WERI-Rb-1 (cell line): ENCODE measurements at places on chromosomes 12 and 14.

GRCh38 chr12:64691795-64692583, 67.2 kb downstream of the GNS start:
- DNase-seq: no peak

- DNase-seq: no peak
Measured at GRCh38 chr12:47885566-47885965, 19.2 kb downstream of the VDR start.

DNA sequence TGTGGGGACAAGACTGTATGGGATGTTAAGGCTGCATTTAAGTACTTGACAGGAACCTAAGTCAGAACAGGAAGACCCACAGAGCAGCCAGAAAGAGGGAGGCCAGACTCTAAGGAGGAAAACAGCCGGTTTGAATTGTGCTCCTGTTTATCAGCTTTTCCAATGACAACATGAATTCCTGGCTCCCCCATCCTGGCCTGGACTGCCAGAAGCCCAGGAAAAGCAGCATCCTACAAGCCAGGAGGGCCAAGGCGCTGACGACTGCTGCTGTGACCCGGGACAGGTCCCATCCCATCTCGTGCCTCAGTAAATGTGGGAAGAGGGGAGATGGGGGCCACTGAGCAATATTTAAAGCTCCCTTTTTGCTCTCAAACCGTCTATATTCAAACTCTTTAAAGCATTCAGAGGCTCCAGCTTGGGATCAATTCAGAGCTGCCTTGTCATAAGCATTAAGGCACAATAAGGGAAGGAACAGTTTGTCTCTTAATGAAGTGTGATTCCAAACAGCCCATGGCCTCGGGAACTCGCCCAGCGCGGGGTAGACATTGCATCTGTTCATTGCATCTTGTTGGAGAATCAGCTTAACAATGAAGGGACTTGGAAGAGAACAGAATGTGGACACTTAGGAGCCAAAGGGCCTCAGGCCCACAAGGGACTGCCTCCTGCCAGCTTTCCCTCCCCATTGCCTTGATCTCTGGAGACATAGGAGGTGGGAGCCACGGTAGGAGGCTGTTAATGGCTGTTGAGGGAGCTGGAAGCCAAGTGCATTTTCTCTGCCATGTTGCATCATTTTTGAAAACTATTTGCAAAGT, 49.6 kb downstream of the CMKLR1 start:
- DNase-seq: no peak

- no peak for DNase-seq
Measured at GRCh38 chr14:102551995-102552705, 40.3 kb upstream of the RCOR1 start.

DNA sequence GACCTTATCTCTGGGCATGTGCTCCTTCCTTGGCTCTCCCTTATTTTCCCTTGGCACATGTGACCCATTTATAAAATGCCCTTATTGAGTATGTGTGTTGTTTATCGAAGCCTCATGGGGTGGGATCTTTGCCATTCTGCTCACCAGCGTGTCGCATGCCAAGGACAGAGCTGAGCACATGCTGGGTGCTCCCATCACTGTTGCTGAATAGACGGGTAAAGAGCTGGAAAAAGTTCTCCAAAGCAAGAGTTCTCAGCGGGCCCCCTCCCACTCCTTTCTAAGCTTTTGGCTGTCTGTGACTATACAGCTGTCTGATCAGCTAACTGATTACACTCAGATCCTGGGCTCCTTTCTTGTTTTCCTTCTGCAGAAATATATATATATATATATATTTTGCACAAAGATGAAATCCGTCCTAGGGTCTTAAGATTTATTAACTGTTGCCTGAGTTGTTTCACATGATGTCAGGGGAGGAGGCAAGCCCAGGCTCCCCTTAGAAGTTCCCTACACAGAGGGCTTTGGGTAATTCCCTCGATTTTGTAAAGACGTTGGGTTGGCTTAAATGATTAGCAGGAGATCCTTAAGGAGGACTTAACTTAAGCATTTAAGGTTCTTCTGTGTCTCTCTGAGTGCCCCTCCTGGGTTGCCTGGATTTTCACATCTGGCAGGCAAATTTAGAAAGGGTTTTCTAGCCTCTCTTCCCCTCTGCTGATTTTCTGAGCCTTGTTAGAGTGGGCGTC, 71.6 kb downstream of the TMEM132C start:
- peak; percentile 52 for DNase-seq

DNA sequence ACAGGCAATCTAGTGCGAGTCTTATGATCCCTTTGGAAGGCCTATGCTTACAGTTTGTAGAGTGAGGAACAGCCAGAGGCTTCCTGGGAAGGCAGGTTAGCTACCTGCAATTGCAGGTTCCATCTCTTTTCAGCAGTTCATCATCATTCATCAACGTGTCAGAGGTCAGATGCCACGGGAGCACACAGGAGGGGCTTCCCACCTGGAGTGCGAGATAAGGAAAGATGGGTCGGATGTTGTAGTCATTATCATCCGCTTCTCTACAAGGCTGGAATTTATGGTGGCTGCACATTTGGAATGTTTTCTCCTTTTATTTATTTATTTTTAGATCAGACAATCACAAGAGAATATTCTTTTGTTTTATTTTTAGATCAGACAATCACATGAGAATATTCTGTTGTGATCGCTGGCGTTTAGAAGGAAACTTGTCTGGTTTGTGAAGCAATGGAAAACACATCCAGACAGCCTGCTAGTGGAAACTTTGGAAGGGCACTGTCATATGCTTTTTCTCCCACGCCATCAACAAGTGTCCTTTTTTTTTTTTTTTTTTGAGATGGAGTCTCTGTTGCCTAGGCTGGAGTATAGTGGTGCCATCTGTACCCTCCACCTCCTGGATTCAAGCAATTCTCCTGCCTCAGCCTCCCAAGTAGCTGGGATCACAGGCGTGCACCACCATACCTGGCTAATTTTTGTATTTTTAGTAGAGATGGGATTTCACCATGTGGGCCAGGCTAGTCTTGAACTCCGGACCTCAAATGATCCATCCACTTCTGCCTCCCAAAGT, 1.9 kb upstream of the BICD1 start:
- no peak for DNase-seq

DNA sequence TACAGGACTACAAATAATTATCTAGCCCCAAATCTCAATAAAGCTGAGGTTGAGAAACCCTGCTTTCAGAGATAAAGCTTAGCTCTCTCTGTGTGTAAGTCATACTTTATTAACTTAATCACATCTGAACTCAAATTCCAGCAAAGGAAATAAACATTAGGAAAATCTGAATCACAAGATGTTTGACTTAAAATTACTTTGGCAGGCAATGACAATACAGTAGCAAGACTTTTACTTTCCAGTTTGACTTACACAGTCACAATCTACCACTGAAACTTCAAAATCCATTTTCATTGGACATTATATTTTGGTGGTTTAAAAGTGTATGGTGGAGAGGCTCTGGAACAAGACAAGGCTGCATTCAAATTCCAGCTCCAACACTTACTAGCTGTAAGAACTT, 11.4 kb downstream of the TMEM116 start:
- no peak for DNase-seq

DNA sequence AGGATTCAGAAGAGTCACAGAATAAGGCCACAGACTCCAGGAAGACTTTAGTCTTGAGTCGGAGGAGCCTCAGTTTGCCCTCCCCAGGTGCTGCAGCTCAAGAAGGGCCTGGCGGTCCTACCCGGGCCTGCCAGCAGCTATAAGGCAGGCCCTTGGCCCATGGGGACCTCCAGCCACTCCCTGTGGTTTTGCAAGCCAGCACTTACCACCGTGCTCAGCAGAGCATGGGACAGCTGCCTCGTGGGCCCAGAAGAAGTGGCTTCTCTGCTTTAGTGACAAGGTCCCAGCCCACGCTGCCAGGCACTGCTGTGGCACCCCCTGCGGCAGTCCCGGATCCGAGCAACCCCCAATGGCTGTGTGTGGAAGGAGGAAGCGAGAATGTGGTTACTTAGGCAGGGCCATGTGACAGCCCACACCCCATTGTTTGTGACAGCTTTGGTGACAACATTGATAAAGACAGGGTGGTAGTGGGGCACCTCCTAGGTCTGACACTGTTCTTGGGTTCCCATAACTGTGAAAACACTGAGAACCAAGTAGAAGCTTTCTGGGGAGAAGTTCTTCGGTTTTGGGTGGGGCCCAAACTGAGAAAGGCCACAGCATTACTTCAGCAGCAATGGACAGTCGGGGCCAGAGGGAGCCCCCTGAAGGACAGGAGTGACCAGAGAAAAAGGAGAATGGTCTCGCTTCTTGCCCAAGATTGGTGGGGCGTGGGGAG, at the start of gene SELPLG:
Gene SELPLG, minus strand, starts transcription at position 361 of the 715 bp plus-strand sequence. CDS start 9,587 bp downstream, outside the sequence.
- no peak for DNase-seq

GRCh38 chr12:120529641-120530417, 871 bp upstream of the COQ5 start:
- DNase-seq: peak; percentile 41

- DNase-seq: no peak
Measured at GRCh38 chr12:115337693-115338543, 653.9 kb upstream of the TBX3 start.

DNA sequence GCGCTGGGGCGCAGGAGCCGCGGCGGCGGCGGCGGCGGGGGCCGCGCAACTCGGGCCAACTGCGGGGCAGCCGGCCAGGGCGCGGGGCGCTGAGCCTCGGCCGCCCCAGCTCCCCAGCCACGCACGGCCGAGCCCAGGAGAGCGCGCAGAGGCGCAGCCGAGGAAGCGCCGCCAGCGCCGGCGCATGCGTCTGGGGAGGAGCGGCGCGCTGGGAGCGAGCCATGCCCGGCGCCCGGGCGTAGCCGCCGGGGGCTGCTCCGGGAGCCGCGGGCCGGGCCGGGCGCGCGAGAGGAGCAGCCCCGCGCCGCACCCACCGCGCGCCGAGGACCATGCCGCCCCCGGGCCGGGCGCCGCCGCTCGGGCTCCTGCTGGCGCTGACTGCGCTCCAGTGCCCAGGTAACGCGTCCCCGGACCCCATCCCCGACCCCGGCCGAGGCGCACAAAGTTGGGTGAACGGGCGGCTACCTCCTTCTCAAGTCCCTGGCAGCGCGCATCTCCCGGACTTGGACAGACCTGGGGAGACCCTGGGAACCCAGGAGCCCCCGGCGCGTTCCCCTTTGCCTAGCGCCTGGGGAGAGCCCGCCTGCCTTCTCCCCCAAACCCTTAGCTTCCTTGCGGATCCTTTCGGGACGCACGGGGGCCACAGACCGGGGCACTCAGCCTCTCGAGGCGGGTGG, 121.4 kb downstream of the AACS start:
- no peak for DNase-seq

DNA sequence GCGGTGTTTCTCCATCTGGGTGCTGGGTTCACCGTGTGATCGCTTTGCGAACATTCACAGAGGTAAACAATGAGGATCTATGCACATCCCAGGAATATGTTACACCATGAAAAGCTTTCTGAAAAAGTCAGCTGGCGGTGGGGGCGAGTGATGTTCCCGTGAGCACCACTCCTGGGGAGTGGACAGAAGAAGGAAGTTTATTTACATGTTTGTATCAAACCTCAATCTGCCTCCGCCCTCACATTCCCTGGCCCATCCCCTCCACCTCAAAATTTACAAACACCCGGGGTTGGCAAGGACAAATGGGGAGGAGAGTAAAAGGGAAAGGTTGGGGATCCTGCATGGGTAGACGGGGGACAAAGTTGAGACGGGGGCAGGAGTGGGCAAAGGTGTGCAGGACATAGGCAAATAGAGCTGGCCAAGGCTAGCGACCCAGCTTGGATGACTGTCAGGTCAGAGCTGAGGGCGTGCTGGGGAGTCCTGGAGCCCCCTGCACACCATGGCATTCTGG, 6.9 kb downstream of the TNFRSF1A start:
- no peak for DNase-seq

DNA sequence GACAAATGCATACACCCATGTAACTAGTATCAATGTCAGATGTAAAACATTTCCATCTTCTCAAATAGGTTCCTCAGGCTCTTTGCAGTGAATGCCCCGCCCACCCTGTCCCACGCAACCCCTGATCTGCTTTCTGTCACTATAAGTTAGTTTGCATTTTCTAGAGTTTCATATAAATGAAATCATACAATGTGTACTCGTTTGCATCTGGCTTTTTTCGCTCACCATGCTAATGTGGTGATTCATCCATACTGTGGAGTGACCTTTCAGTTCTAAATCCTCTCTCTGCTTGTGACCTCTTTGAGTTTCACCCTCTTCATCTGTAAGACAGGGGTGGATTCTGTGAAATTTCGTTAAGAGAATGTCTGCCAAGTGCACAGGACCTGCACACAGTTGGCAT, 30.6 kb upstream of the MSI1 start:
- no peak for DNase-seq

GRCh38 chr14:77037938-77038568, 9.5 kb upstream of the IRF2BPL start:
- DNase-seq: no peak

DNA sequence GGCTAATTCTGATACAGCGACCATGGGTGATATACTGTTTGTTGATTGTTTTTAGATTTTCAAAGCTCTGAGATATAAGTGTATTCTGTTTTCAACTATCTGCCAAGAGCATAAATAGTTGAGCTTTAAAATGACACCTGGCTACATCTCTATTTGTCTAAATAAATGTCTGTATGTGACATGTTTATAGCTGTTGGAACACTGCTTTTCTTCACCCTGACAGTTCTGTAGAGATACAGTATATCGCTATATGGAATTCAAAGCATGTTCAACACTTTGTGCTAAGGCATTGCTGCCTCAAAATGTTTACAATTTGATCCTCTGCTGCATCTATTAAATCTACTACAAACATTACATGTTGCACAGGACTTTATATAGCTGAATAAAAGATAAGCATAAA, 27.4 kb upstream of the MGAT4C start:
- no peak for DNase-seq

DNA sequence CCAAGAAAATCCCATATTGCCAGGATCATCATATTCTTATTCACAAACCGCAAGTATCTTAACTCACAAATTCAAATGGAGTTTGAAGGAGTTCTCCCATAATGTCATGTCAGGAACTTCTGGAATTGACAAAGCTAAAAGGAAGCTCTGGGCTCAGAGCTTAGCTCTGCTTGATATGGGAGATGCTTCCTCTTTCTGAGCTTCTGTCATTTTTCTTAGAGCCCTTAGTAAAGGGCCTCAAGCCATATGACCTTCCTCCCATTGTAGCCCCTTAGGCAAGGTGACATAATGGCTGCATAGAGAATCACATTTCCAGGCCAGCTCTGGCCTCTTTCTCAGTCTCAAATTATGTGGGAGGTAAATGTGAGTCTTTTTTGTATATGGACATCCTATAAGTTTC, 40.9 kb downstream of the SLC4A8 start:
- DNase-seq: no peak

GRCh38 chr14:31718585-31718984, 157.4 kb downstream of the NUBPL start:
- DNase-seq: no peak

DNA sequence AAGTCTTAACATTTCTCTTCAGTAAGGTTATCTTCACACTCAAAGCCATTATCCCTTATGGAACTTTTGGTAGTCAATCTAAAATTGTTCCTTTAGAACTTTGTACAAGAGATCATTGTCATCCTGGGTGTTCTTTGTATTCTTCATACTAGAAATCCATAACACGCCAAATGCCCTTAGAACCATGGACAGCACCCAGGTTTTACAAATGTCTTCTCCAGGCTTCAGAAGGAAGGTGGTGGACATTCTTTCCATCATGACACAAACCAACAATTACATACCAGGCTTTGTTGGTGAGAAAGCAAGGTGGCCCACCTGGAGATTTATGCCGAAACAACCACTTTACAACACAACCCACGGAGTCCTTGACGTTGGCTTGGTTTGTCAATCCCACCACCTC, 365.6 kb upstream of the TBX3 start:
- no peak for DNase-seq
